Dorsolateral prefrontal cortex (tissue), 122 donors: ENCODE measurements at places on chromosomes 6 and 20.

- DNase-seq, result no peak
These were observed 79.5 kb downstream of the RNF182 start for GRCh38 chr6:14004258-14004657.

- no peak for DNase-seq
These were observed 288.8 kb downstream of the ADGB start for GRCh38 chr6:146887447-146888077.

GRCh38 chr6:54244430-54244829 is 63.8 kb upstream of the TINAG start:
- no peak for DNase-seq

GRCh38 chr6:87075168-87075567 is 19.7 kb downstream of the CGA start:
- no peak for DNase-seq

DNA sequence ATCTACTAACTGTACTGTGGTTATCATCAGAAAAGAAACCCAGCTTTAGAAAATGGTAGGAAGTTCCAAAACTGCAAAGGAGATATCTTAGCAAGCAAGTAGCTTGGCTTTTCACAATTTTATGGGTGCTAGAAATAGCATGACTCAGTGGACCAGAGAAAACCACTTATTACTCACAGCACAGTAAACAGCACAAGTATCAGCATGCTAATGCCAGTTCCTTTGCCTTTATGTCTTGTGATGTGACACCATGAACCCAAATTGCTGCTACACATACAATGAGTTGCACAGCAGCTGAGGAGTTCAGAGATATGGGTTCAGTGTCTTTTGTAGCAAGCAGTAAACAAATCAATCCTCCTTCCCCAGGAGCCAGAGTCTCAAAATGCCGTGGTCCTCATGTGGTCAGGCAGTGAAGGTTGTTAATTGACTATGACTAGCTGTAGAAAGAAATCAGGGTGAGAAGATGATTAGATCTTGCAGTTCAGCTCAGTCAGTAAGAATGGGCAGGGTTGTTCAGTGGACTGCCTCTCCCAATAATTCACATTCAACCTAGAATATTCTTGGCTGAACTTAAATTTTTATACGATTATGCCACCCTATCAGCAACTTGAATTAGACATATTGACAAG is 73.3 kb downstream of the OPRM1 start:
- DNase-seq, result no peak

DNA sequence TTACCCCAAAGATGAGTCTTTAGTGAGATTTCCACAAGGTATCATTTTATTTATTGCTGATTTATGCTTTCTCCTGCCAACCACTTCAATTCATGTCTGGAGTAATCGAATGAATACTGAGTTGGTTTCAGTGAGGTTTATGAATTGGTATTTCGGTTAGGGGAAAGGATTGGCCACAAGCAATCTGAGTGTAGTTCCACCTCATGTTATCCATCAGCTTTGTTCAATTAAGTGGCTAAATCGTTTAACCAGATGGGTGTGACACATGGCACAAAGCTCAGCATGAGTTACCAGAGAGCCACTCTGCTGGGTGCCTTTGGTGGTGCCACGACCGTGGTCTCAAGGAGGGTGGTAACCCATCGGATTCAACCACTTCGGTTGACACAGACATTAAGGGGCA is 148.2 kb downstream of the FNDC1 start:
- DNase-seq, result no peak
